ENCODE measurements at places on chromosomes 13 and 19.
A peak's percentile ranks its signal among the peaks of the same experiment; 100 is the strongest.

DNA sequence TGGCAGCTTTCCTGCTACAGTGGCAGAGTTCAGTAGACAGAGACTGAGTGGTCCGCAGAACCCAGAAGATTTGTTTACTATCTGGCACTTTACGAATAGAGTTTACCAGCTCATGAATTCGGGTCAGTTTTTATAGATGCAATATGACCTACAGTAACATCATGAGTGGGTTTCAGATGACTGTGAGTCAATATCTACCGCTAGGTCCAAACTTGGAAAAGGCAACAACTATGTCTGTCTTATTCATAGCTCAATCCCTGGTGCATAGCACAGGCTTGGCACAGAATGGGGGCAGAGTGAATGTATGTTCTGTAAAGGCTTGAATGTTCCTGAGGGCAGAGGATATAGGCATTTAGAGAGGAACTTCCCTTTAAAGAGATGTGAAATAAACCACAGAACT, 65.2 kb downstream of the RAP2A start:
- DNase-seq: no peak

DNA sequence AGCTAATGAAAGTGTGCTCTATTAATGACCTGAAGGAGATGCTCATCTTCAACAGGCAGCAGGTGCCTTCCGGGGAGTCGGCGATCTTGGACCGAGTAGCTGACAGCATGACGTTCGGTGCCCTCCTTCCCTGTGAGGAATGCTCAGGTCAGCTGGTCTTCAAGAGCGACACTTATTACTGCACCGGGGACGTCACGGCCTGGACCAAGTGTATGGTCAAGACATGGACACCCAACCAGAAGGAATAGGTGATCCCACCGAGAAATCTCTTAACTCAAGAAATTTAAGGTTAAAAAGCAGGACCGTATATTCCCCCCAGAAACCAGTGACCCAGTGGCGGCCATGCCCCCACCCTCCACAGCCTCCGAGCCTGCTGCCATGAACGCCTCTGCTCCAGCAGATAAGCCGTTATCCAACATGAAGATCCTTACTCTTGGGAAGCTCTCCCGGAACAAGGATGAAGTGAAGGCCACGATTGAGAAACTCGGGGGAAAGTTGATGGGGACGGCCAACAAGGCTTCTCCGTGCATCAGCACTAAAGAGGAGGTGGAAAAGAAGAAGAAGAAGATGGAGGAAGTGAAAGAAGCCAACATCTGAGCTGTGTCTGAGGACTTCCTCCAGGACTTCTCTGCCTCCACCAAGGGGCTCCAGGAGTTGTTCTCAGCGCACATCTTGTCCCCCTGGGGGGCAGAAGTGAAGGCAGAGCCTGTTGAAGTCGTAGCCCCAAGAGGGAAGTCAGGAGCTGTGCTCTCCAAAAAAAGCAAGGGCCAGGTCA, 22.8 kb upstream of the ANKRD10 start:
- no peak for DNase-seq

- peak; percentile 14 for DNase-seq
Observed at GRCh38 chr13:50910485-50910805, 854 bp downstream of the RNASEH2B start.

- no peak for DNase-seq
Observed at GRCh38 chr13:109939180-109939579, 152.8 kb upstream of the IRS2 start.

DNA sequence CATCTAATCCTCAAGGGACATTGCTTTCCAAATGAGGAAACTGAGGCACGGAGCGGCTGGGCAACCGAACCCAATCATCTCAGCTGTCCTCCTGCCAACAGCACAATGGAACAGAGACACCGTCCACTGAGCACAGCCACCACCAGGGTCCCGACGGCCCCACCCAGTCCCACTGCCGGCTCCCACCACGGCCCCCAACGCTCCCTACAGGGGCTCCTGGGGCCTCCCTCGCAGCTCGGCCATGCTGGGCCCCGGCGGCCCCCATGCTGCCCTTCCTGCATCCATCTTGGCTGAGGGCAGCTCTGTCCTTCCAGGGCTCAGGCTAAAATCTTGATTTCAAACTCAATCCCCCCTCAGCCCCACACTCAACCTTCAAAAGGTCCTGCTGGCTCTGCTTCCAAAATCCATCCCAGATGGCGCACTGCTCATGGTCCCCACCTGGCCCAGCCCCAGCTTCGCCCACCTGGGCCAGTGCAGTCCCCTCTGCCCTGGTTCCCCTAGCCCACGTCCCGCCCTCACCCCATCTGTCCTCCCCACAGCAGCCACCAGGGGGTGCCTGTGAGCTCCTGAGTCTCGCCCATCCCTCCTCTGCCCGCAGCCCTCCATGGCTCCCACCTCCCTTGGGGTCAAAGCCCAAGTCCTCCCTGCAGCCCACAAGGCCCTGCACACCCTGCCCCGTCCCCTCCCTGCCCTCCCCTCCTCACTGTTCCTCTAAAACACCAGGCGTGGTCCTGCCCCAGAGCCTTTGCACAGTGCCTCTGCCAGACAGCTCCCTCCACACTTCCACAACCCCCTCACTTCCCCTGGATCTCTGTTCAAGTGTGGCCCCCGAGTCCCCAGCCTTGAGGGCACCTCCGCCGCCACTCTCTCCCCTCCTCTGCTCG, 7.9 kb downstream of the PIP5K1C start:
- DNase-seq: peak; percentile 28

DNA sequence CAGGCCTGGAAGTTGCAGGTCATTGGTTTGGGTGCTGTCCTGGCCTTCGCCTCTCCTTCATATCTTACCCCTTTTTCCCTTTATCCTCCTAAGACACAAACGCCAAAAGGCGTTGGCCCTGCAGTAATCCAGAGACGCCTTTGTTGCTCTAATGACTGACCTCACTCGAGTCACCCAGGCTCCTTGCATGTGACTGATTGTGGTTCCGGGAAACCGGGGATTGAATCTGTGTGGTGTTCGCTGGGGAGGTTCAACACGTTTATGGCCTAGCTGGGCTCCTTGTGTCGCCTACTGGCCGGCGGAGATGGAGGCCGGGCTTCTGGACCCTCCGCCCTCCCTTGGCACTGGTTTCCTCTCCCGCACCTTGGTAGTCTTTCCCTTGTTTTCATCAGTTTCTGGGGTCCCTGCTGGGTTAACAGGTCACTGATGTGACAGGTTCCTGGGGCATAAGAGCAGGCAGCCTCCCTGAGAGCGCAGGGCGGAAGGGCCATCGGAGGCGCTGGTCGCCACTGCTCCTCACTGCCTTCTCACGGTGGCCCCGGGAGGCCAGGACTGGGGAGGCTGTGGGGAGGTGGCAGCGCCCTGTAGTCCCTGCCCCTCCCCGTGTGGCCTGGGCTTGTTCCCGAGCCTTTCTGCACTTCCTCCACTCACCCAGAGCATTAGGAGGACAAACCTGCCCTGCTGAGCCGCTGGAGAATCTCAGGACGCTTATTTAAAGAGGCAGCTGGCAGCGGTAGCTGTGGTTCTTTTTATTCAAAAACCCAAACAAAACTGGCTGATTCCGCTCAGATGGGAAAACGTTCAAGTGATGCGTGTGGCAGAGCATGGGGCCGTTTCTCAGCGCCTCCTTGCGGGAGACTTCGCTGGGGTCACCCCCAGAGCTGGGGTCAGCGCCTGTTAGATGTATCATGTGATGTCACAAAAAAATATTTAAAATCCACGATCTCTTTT, 18.1 kb upstream of the NDUFS7 start:
- no peak for DNase-seq

- no peak for DNase-seq
Observed at GRCh38 chr19:13225973-13226865, 76.0 kb downstream of the IER2 start.

DNA sequence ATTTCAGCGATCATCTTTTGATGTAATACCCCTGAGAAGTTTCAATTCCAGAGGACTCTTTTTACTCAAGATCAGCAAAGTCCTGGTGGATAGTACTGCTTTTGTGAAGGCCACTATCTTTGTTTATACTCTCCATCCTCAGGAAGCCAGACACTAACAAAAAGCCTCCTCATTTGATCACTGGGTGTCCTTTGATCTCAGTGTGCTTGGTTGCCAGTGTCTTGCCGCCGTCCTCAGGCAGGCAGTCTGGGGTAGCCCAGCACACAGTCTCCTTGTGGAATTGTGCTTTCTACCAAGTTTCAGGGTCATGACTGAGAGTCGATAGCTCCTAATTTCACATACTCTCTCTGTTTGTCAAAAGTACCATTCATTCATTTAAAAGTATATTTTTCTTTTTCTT, 762.2 kb downstream of the EFNB2 start:
- DNase-seq: no peak

All from dermis microvascular lymphatic vessel endothelial cell (primary cell).